Fibroblast of lung (primary cell): ENCODE measurements at places on chromosomes 3 and 15. TPM values are rescaled to one million over a fixed set of nuclear protein-coding genes. Genes with fewer than 3 reads are reported as not detected.

GRCh38 chr3:9552252-9552999, 1.2 kb downstream of the LHFPL4 start:
- no peaks in the 10 kb centered on the region for H3K36me3 ChIP-seq
- H3K27me3 ChIP-seq, result no peaks in the 10 kb centered on the region
- H3K4me1 ChIP-seq, result no peaks in the 10 kb centered on the region
- H3K4me3 ChIP-seq, result no peak overlapping the region
- DNase-seq, result peak; percentile 62
- H3K27ac ChIP-seq, result no peak overlapping the region

Gene CATSPER2
- total RNA-seq, result 1.0 and 2.3 TPM in 2 replicates

- no peaks in the 10 kb centered on the region for H3K4me1 ChIP-seq
- H3K27ac ChIP-seq, result no peak overlapping the region
- H3K4me3 ChIP-seq, result no peak overlapping the region
Observed at GRCh38 chr3:77370413-77370812, 330.5 kb downstream of the ROBO2 start.

DNA sequence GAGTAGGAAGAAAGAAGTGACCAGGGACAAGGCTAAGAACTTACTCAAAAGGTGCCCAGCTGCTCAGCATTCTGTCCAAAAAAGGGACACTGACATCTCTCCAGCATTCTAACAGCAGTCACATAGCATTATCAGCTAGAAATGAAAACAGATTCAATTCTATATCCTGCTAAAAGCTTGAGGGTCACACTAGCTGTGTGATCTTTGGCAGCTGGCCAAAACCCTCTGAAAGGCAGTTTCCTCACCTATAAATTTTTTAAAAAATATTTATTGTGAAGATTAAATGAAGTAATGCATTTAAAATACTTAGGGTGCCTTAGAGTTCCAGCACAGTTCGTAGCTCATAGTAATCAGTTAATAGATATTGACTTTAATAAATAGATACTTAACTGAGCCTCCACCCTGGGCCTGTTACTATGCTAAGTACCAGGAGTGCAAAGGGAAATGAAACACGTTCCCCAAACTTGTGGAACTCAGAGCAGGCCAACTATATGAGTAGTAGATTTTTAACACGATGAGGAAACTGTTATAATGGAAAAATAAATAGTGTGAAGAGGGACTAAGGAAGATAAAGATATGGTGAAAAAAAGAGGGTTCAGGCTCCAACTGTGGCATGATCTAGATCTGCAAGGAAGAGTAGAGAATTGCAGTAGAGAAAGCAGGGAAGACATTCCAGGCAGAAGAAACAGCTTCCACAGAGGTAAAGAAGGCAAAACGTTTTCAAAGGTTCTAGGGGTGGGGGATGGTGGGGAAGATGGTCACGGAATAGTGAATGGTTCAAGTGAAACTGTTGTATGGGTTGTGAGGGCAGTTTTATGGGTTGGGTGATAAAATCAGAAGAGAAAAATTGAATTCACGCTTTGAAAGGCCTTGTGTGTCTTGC, 11.4 kb downstream of the CD86 start:
- no peaks in the 10 kb centered on the region for H3K36me3 ChIP-seq
- no peaks in the 10 kb centered on the region for H3K27me3 ChIP-seq
- H3K4me3 ChIP-seq, result no peak overlapping the region
- DNase-seq, result no peak
- no peak overlapping the region for H3K27ac ChIP-seq
- no peaks in the 10 kb centered on the region for H3K4me1 ChIP-seq

- DNase-seq, result no peak
- H3K36me3 ChIP-seq, result no peaks in the 10 kb centered on the region
- H3K27me3 ChIP-seq, result no peaks in the 10 kb centered on the region
- H3K4me3 ChIP-seq, result no peak overlapping the region
- H3K27ac ChIP-seq, result no peak overlapping the region
Observed at GRCh38 chr15:92000709-92001108, 147.2 kb downstream of the SLCO3A1 start.

Gene CRABP1
- not detected in 2 replicates for total RNA-seq

Gene LHFPL4
- under 0.01 and 0.17 TPM in 2 replicates for total RNA-seq

DNA sequence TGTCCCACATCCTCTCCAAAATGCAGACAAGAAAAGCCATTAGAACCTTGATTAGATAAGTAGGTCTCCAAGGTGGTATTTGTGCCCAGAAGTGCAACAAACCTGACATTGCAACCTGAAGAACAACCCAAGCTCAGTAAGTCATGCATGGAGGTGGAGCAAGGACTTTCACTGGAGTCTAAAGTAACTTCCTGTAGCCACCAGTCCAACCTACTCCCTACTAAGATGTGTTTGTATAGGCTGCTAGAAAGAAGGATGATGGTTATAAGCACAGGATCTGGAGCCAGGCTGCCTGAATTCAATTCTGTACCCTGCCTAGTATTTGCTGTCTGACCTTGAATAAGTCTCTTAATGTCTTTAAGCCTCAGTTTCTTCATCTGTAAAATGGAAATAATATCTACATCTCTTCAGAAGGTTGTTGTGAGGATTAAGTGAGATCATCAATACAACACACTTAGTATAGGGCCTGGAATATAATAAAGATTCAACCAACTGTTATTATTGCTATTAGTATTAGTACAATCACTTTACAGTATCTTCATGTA, 32.3 kb downstream of the HDC start:
- H3K4me1 ChIP-seq, result no peaks in the 10 kb centered on the region
- no peaks in the 10 kb centered on the region for H3K27me3 ChIP-seq
- no peaks in the 10 kb centered on the region for H3K36me3 ChIP-seq
- DNase-seq, result no peak
- H3K4me3 ChIP-seq, result no peak overlapping the region

DNA sequence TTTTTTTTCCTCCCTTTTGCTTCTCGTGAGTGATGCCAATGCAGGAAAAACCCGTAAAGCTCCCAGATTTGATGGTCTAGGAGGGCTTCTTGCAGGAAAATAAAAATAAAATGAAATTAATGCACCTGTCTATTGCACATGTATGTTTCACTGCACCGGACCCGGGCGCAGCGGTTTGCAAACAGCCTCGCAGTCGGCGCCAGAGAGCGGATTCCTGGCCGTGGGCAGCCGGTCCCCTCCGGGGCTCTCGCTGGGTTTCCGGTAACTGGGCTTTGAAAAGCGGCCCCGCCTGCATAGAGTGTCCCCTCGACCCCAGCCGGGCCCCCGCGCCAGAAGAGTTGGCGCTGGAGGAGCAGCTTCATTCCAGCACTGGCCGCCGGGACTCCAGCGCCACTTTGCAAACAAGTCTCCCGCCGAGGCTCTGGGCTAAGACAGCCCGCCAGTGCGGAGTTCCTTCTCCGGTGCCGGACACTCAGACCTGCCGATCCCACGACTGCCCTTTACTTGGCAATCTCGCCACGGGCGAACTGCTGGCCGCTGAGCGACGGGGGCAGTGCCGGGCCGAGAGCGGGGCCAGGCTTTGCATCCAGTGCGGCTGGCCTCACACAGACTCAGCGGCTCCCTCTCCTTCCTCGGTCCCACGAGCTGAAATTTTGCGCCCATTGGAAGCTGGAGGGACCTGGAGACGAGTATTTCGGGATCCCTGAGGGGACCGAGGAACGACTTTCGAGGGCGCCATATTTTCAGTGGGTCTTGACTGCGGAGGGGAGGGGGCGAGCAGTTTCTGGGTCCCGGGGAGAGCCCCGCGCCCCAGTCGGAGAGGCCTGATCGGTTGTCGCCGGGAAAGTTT, 225.9 kb upstream of the C2CD4B start:
- H3K36me3 ChIP-seq, result no peaks in the 10 kb centered on the region
- peak overlapping the region; percentile 85 for H3K4me3 ChIP-seq
- H3K4me1 ChIP-seq, result peaks cover 10% of the 10 kb centered on the region

DNA sequence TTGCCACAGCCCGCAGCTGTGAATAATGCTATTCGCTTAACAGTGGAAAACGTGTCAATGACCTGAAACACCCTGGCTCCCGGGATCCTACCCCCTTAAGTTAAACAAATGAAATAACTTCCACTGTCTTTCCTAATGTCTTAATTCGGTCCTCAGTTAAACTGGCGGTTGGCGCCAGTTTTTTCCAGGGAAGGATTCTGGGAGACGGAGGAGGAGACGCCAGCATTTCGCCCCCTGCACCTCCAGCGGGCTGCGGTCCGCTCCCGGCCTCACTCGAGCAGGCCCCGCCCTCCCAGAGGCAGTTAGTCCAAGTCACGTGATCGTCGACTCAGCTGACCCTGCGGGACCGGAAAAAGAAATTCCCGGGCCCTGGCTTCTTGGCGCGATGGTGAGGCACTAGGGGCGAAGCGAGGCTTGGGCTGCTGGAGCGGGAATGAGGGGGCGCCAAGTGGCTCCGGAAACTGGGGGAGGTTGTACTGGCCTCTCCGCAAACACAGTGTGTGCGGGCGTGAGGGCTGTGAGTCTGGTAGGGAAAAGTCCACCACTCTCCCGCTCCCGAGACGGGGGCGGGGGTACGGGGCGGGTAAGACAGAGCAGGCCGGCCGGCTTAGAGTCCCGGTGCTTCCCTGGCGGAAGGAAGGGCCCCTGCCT, at the start of gene COMMD4:
Gene COMMD4, plus strand, starts transcription at position 359 of the 651 bp plus-strand sequence. Its CDS starts 27 bp downstream, at position 386.
- H3K27me3 ChIP-seq, result no peaks in the 10 kb centered on the region
- no peaks in the 10 kb centered on the region for H3K4me1 ChIP-seq
- H3K27ac ChIP-seq, result peak within 1 kb of the TSS; percentile 66
- peak; percentile 94 for DNase-seq
- H3K4me3 ChIP-seq, result peak within 1 kb of the TSS; percentile 87

Gene HTR3E
- total RNA-seq, result not detected in 2 replicates

DNA sequence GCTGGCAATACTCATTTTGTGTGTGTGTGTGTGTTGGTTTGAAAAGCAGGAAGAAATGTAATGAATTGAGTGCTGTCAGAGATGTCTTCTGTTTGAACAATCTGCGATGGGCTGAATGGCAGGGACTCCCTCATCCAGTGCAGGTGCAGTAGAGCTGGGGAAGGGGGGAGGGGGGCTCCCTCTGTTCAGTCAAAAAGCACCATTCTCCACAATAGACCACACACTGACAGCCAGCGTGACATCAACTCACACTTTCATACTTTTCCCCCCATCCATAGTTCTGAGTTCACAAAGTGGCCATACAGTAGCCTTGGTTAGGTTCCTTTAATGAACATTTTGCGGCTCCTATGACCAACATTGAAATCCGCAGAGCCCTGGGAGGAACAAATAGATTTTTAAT, 10.4 kb downstream of the SOX2 start:
- no peak overlapping the region for H3K4me3 ChIP-seq

DNA sequence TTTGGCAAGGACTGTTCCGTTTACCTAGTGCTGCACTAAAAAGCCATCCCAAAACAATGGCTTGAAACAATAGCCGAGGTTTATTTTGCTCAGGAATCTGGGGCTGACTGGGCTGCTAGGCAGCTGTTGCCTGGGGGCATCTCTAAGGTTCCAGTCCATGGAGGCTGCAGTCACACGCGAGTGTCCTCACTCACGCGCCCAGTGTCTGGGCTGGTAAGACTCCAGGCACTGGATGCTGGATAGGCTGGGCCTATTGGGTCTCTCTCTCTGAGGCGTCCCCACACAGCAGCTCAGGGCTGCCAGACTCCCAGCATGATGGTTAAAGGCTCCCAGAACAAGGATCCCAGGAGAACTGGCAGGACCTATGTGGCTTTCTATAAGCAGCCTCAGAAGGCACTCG, 34.2 kb downstream of the ALS2CL start:
- no peaks in the 10 kb centered on the region for H3K4me1 ChIP-seq
- no peaks in the 10 kb centered on the region for H3K36me3 ChIP-seq
- no peak overlapping the region for H3K27ac ChIP-seq
- H3K4me3 ChIP-seq, result no peak overlapping the region
- no peak for DNase-seq
- H3K27me3 ChIP-seq, result no peaks in the 10 kb centered on the region

Gene CRELD1
- 15.7 and 50.2 TPM in 2 replicates for total RNA-seq

Gene CTXND1
- total RNA-seq, result under 0.01 TPM in 2 replicates

GRCh38 chr3:69750549-69750948, 11.3 kb downstream of the MITF start:
- no peaks in the 10 kb centered on the region for H3K36me3 ChIP-seq
- H3K4me1 ChIP-seq, result peaks cover 24% of the 10 kb centered on the region
- no peaks in the 10 kb centered on the region for H3K27me3 ChIP-seq

- no peak for DNase-seq
- no peak overlapping the region for H3K27ac ChIP-seq
- H3K27me3 ChIP-seq, result no peaks in the 10 kb centered on the region
- H3K36me3 ChIP-seq, result no peaks in the 10 kb centered on the region
- H3K4me3 ChIP-seq, result no peak overlapping the region
Observed at GRCh38 chr15:98905963-98906711, 101.5 kb downstream of the PGPEP1L start.

DNA sequence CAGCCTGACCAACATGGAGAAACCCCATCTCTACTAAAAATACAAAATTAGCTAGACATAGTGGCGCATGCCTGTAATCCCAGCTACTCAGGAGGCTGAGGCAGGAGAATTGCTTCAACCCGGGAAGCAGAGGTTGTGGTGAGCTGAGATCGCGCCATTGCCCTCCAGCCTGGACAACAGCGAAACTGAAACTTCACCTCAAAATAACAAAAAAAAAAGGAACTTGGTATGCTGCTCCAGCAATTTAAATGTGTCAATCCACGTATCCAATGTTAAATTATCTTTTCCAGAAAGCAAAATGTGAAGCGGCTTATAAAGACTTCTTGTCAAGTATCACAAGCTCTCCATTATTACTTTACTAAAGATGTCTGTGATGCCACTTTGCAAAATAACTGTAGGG, 9.9 kb upstream of the ARIH1 start:
- H3K36me3 ChIP-seq, result no peaks in the 10 kb centered on the region
- DNase-seq, result no peak
- no peak overlapping the region for H3K4me3 ChIP-seq
- H3K4me1 ChIP-seq, result no peaks in the 10 kb centered on the region
- H3K27ac ChIP-seq, result no peak overlapping the region
- no peaks in the 10 kb centered on the region for H3K27me3 ChIP-seq

Gene MGLL
- total RNA-seq, result 15.2 and 60.1 TPM in 2 replicates
